Activated CD8-positive, alpha-beta memory T cell treated with anti-CD3 and anti-CD28 coated beads for 1 hour (primary cell): ENCODE measurements at places on chromosomes 5 and 9.

DNA sequence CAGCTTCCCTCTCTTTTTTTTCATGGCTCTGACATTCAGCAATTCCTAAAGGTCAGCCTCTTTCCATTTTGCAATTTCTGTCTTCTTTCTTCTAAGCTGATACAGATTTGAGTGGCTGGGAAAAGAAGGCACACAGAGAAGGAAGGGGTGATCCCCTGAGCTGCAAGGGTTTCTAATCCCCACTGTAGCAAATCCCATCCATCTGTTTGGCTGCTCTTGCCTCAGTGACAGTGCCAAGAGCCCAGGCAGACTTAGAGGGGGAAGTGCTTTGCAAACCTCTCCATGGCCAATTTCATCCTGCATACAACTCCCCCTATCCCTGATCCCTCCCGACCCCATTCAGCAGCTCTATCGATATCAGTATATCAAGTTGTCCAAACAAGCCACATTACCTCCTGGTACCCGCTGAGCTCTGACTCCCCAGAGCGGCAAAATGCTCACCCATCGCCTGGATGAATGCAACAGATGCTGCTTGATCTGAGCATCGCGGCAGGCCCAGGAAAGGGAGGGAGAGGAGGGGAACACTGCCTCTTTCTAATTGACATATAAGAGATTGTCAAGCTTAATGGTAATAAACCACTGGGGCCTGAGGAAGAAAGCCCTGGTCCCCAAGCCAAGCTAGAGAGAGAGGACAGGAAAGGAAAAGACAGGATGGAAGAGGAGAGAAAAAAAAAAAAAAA is 268.9 kb downstream of the ASTN2 start:
- no peak for DNase-seq

DNA sequence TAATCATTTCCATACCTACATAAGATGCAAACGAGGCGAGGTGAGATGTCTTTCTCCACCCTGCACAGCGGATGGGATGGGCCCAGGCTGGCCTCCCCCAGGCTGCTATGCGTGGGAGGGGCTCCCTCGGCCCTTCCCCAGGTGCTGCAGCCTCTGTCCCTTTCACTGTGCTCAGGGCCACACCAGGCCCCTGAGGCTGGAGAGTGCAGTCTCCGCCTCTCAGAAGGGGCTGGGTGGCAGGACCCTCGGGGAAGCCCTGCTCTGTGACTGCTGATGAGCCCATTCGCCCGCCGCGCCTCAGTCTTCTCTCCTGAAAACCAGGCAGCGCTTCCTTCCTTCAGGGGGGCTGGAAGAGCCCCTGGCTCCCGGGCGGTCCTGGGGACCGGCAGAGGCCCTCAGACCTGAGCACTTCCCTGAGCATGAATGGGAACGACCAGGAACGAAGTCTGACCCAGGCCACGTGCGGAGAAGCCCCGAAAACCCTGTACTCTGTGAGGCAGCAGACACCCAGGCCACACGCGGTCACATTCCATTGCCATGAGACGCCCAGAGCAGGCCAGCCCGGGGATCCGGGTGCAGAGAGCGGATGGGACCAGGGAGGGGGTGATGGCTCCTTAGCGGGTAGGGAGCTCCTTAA is 21.9 kb upstream of the NOTCH1 start:
- no peak for DNase-seq

DNA sequence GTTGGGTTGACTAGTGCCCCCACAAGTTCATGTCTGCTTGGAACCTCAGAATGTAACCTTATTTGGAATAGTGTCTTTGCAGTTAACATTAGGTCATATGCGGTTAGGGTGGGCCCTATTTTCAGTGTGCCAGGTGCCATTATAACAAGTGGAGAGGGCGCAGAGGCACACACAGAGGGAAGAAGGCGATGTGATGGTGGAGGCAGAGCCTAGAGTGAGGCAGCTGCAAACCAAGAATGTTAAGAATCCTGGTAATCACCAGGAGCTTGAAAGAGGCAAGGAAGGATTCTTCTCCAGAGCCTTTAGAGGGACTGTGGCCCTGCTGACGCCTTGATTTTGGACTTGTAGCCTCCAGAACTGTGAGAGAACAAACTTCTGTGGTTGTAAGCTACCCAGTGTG is 10.9 kb downstream of the GPR107 start:
- no peak for DNase-seq

GRCh38 chr9:136542241-136543040 is 3.4 kb downstream of the NOTCH1 start:
- no peak for DNase-seq

- DNase-seq: no peak
These were observed 30.1 kb downstream of the SLIT3 start for GRCh38 chr5:169270827-169271226.

DNA sequence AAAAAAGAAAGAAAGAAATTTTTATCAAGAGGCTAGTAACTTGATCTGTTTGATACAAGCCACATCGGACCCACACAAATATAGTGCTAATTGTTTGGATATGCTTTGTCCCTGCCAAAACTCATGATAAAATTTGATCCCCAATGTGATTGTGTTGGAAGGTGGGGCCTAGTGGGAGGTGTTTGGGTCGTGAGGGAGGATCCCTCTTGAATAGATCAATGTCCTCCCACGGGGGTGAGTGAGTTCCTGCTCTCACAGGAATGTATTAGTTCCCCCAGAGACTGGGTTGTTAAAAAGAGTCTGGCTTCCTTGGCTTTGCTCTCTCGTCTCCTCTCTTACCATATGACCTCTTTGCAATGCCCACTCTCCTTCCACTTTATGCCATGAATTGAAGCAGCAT is 80.6 kb upstream of the CPLX2 start:
- DNase-seq: no peak

DNA sequence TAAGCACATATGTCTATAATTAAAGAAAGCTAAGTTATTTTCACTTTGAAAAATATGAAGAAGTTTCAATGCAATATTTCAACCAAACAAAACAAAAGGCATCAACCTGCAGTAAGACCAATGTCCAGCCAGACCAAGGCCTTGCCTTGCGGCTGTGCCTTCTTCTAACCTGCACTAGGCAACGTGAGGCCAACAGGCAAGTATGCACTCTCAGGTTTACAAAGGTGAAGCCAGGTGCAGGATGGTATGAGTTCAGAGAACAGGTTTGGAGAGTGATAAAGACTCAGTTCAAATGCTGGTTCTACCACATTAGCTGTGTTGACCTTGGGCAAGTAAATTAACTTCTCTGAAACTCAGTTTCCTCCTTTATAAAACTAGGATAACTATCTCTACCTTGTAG is 79.3 kb downstream of the KLHL3 start:
- no peak for DNase-seq

- DNase-seq: no peak
These were observed 51.3 kb downstream of the CRB2 start for GRCh38 chr9:123407217-123407851.

GRCh38 chr9:13508086-13508485 is 228.6 kb upstream of the MPDZ start:
- no peak for DNase-seq

GRCh38 chr9:99259231-99259918 is 37.3 kb downstream of the SEC61B start:
- no peak for DNase-seq

DNA sequence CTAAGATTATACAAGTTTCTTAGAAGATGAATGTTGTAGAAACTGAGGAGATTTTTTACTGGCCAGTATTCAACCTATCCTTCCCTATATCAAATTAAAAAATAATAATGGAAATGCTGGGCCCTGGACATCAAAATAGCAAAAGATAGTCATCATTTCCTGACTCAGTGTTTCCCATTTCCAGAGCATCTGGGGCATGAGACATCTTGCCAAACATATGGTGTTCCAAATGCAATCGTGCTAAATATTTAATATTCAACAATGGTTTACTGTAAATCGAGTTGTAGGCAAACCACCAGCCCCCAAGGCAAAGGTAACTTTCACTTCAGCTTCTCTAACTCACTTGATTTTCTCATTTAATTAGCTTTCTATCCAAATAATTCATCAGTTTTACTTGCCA is 152.9 kb downstream of the FRMD3 start:
- no peak for DNase-seq

- no peak for DNase-seq
These were observed 147.3 kb downstream of the TLE4 start for GRCh38 chr9:79719021-79719420.

- DNase-seq: no peak
These were observed 55.0 kb upstream of the MARCHF11 start for GRCh38 chr5:16234598-16234997.

GRCh38 chr9:83218411-83219090 is 155.6 kb upstream of the RASEF start:
- no peak for DNase-seq

- no peak for DNase-seq
These were observed 253.0 kb downstream of the MARCHF11 start for GRCh38 chr5:15926586-15926985.
